Right ventricle myocardium superior (tissue), 1 donor: ENCODE measurements at places on chromosomes 13 and 19.

DNA sequence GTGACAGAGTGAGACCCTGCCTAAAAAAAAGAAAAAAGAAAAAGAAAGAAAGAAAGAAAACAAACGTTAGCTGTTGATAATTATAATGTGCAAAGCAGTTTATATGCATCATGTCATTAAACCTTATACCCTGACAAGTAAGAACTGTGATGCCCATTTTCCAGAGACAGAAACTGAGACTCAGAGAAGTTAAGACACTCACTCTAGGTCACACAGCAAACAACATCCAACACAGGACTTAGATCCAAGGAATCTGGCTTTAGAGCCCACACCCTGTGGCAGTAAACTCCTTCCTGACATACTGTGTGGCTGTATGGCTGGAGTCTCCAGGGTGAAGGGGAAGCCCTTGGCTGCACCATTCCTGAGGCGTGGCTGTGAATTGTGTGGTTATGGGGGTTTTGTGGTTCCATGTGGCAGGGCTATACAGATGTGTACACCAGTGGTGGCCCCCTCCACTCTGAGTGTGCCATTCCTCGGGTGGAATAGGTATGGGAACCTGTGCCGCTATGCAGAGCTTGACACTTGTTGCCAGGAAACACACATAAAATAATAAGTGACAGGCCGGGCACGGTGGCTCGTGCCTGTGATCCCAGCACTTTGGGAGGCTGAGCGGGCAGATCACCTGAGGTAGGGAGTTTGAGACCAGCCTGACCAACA lies 15.6 kb downstream of the AXL start:
- no peak for DNase-seq

- DNase-seq = no peak
Observed at GRCh38 chr13:107275312-107275711, 707.4 kb upstream of the ARGLU1 start.

DNA sequence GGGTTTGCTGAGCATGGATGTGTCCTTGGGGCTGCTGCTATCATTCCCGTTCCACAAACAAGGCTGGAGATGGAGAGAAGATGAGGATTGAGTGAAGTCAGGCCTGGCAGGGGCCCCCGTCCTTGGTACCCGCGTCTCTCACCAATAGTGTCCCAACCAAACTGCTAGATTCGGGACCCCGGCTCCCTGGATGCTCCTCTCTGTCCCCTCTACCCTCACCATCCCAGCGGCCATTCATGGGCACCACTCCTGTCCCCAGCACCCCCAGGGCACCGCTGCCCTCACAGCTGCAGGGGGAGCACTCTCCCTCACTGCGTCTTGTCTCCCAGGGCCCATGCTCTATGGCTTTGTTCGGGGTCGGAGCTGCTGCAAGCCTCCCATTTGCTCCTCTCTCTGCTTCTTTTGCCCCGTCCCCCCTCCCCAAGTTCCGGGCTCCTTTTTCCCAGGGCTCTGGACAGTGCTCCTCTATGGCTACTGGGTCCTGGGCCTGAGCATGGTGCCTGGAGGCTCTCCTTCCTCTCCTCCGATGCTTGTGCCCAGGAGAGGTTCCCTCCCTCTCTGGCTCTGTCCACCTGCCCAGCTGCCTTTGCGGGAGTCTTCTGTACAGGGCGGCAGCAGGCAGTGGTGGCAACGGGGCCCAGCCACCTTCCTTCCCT lies 219.5 kb downstream of the TEX29 start:
- no peak for DNase-seq

DNA sequence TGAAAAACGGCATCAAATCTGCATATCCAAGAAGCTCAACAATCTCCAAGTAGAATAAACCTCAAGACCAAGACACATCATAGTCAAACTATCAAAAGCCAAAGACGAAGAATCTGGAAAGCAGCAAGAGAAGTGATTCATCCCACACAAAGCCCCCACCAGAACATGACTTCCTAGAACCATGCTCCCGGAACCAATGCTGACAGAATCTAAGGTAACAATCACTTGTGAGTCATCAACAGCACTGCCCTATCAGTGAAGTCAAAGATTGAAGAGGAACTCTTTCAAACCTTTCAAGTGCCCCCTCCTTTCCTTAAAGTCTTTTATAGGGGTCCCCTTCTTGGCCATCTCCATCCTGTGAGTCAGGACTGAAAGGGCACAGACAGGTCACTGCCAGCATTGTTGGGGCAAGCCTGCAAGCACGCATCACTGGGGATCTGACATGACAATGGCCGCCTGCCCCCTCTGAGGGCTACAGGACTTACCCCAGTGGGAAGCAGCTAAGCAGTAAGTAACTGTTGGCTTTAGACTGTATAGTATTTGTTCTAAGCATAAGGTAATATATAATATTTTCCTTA lies at the start of gene CCDC70:
TSS of gene CCDC70 (plus strand) at position 247 of the 578 bp plus-strand sequence. CDS start 3,443 bp downstream, outside the sequence.
- no peak for DNase-seq

- DNase-seq = no peak
Observed at GRCh38 chr13:50691176-50691680, 152.3 kb downstream of the DLEU7 start.

DNA sequence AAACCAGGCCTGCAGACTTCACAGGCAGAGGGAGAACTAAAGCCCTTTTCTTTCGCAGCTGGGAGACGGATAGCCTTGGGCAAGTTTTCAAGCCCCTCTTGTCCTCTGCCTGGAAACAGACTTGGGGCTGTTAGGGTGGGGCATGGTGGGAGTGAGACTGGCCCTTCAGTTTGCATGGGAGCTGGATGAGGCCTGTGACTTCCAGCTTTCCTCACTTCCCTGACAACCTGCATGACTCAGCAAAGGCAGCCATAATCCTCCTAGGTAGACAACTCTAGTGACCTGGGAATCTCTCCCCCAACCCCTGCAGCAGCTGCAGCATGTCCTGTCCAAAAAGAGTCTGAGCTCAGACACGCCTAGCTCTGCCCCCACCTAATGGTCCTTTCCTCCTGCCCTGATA lies 93.0 kb downstream of the POSTN start:
- no peak for DNase-seq

GRCh38 chr19:14089662-14090508 lies 666 bp downstream of the SAMD1 start:
- DNase-seq = peak; percentile 76

GRCh38 chr19:55471266-55471665 lies 5.2 kb upstream of the ZNF628 start:
- no peak for DNase-seq

- DNase-seq = no peak
Observed at GRCh38 chr13:90302107-90302506, 1045.4 kb upstream of the MIR17HG start.

DNA sequence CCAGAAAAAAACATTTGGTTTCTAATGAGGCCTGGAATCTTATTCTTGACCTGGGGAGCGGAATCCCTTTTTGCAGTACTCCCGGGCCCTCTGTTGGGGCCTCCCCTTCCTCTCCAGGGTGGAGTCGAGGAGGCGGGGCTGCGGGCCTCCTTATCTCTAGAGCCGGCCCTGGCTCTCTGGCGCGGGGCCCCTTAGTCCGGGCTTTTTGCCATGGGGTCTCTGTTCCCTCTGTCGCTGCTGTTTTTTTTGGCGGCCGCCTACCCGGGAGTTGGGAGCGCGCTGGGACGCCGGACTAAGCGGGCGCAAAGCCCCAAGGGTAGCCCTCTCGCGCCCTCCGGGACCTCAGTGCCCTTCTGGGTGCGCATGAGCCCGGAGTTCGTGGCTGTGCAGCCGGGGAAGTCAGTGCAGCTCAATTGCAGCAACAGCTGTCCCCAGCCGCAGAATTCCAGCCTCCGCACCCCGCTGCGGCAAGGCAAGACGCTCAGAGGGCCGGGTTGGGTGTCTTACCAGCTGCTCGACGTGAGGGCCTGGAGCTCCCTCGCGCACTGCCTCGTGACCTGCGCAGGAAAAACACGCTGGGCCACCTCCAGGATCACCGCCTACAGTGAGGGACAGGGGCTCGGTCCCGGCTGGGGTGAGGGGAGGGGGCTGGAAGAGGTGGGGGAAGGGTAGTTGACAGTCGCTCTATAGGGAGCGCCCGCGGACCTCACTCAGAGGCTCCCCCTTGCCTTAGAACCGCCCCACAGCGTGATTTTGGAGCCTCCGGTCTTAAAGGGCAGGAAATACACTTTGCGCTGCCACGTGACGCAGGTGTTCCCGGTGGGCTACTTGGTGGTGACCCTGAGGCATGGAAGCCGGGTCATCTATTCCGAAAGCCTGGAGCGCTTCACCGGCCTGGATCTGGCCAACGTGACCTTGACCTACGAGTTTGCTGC lies at the start of gene ICAM4:
TSS of gene ICAM4 (plus strand) at position 153 of the 935 bp plus-strand sequence. CDS start at position 211, 58 bp downstream.
- DNase-seq = peak; percentile 91

DNA sequence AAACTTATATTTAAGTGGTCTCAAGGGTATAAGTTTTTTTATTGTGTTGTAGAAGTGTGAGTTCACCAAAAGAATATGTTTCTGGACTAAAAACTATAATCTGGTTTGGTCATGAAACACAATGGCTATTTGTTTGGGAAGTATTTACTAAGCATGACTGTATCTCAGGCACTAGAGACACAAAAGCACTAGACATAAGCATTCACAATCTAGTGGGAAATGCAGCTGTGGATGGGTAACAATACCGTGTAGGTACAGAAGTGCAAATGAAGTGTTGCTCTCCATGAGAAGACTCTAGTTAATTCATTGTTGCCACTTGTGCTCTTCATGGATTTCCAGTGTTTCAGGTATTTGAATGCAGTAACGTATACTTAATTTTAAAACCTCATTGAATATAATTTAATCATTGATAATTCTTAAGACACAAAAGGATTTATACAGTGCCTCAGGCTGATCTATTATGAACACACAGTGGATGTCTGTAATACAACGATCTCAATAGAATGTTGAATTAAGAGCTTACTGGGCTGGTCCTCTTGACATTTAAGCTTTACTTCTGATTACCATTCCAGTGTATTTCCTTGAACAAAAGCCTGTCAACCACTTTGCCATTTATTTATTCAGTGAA lies 50.9 kb downstream of the TPT1 start:
- DNase-seq = no peak

DNA sequence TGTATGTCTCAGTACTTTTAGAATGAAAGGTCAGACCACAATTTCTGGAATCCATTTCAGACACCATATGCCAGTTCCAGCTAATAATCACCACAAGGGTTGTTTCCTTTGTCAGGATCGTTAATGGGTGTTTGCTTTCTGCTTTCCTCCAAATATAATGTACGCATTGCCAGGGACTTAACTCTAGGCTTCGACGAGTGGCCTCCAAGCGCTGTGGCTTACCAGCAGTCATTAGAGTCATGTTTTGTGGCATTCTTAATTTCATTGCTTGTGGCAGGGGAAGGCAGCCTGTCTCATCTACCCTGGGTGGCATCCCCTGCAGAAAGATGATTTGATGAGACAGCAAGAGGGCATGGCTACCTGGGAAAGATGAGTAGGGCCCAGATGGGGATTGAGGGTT lies 22.5 kb downstream of the SAFB start:
- no peak for DNase-seq

DNA sequence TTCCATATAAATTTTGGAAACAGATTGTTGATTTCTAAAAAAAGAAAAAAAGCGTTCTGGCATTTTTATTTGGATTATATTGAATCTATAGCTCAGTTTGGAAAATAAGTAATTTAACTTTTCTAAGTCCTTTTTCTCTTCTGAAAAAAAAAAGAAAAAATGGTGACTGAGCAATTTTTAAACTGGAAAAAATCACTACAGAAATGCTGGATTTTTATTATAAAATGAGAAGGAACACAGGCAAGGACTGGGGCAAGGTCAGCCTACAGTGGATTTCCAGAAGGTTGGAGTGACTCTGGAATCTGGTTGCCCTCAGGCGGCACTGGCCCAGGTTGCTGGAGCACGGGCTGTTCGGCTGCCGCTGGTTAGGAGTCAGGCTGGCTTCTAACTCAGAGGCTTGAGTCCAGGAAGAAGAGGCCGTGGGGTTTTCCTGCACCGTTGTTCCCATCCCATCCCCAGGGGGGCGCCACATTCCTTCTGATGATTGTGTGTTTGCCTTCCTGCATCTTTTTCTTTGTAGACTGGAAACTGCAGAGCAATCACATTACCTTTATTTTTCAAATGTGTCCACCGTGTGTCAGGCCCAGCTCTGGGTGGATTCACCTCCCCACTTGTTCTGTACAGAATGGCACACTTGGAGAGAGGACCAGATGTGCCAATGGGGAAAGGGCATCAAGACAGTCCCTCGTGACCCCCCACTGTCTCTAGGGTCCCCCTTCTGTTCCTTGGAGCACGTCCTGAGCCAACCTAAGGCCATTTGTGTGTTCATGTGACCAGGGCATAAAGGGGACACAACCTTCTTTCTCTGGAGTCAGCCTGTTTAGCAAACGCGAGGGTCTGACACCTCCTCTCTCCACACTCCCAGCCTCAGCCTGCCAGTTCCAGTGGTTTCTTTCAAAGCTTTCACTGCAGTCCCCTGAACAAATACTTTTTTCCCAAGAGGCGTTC lies 44.5 kb upstream of the GTF3A start:
- DNase-seq = peak; percentile 71

DNA sequence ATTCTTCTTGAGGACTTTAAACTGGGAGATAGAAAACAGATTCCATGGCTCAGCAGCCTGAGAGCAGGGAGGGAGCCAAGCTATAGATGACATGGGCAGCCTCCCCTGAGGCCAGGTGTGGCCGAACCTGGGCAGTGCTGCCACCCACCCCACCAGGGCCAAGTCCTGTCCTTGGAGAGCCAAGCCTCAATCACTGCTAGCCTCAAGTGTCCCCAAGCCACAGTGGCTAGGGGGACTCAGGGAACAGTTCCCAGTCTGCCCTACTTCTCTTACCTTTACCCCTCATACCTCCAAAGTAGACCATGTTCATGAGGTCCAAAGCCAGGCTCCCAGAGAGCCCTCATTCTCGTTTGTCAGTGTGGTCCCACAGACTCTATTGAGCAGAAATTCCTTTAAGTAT lies 8.1 kb downstream of the N4BP2L1 start:
- no peak for DNase-seq

- DNase-seq = no peak
Observed at GRCh38 chr13:79880818-79881217, 399.9 kb downstream of the NDFIP2 start.

- DNase-seq = no peak
Observed at GRCh38 chr13:35643625-35644024, 167.1 kb upstream of the MAB21L1 start.

DNA sequence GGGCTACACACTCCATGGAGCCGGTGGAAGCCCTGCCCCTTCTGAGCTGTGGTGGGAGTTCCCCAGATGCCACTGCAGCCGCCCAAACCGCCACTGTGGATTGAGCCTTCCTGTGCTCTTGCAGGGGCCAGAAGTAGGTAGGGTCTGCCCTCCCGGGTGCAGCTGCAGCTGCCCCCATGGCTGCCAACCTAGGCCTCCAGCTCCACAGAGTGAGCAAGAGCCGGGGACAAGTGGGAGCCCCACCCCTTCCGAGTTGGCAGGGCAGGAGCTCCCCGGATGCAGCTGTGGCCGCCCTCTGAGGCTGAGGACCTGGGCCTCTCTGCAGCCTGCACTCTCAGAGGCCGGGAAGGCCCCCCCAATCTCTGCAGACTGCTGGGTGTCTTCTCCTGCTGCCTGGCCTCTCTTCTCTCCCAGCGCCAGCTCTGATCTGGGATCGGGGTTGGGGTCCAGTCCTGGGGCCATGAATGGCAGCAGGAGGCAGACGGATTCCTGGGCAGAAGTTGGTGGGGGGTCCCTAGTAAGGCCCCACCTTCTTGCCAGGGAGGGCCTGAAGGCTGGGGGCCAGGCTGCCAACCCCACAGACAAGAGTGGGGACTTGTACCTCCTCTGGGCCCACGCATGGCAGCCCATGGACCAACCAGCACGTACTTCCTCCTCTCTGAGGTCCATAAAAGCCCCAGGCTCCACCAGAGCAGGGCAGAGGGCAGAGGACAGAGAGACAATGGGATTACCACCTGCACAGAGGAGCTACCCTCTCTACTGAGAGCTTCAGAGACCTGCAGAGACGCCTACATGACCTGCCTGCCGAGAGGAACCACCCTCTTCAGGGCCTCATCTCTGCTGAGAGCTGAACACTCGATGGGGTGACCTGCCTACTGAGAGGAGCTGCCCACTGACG lies 28.9 kb downstream of the AP2S1 start:
- DNase-seq = peak; percentile 55
